ENCODE measurements at places on chromosomes 11 and 22.

DNA sequence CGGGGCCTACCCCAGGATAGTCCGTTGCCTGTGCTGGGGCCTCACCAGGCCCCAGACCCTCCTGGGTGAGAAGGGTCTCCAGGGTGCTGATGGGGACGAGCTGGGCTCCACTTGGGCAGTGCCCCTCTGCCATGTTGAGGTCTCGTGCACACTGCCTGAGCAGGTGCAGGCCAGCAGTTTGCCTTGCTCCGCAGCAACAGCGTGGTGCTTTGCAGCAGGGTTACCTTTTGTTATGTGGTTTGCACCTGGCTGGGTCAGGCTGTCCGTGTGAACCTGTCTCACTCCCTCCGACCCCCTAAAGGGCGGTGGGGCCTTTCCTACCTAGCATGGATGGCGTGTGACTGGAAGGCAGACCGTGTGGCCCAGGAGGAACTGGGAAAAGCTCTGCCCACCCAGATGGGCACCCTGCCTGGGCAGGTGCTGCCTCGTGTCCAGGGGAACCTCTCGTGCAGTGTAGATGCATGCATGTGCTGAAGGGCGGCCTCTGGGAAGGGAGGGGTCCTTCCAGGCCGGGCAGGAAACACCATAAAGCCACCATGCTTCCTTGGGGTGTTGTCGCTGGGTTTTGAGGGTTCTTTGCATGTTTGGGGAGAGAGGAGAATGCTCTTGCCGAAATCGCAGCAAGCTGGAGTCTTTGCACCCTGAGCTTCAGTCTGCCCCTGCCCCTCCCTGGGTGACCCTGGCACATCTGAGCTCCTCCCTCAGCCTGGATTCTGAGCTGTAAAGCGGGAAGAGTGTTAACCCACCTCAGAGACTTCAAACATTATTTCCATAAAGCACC is 75.4 kb upstream of the PPARA start:
- no peak for DNase-seq

- DNase-seq, result no peak
Measured at GRCh38 chr11:118198370-118198769, 21.9 kb upstream of the SCN2B start.

GRCh38 chr11:43837879-43838278 is 42.8 kb upstream of the ALKBH3 start:
- no peak for DNase-seq

GRCh38 chr11:1547467-1548098 is 24.5 kb downstream of the DUSP8 start:
- no peak for DNase-seq

DNA sequence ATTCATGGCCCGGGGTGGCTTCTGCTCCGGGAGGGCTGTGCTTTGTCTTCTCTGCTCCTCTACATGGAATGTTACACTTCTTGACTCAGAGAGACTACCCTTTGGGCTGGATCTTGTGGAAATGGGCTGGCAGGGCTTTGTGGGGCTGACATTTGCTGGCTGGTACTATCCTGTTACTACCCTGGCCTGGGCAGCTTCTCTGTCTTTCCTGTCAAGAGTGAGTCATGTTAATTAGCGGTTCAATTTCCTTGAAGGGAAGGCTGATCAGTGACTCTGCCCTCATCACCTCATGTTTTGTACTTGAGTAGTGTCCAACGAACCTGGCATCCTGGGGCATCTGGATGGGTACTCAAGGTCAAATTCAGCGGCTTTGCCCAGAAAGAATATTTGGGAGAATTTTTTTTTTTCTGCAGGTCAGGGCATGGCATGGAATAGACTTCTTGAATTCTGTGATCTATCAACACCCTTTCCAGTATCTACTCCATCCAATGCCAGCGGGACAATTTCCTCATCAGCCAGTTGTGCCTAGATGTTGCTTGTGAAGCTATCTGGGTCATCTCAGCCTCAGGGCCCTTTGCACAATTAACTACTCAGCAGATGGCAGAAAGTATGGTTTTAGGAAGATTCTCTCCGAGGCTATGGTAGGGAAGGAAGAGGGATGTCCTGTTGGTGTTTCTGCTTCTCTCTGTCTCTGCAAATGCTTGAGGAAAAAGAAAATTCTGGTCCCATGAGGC is 140.5 kb upstream of the PLET1 start:
- DNase-seq, result no peak

GRCh38 chr22:19986410-19987341 is 29.9 kb downstream of the ARVCF start:
- DNase-seq, result no peak

GRCh38 chr11:38476808-38477575 is 1879.0 kb upstream of the RAG2 start:
- no peak for DNase-seq

- DNase-seq, result no peak
Measured at GRCh38 chr11:1570001-1570453, 2.0 kb downstream of the DUSP8 start.

DNA sequence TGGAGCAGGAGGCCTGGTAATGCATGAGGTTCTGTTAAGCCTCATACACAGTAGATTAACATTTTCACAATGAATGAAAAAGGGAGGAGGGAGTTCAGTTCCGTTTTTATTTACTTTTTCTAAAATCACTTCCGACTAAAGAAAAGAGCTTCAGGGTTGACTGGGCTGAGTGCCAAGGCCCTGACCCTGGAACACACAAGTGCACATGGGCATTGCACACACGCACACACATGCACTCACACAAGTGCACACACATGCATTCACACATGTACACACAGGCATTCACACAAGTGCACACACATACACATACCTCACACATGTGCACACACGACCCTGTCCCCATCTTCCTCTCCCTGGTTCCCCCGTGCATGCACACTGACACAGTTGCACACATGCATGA is 303.3 kb downstream of the BRD1 start:
- DNase-seq, result no peak

GRCh38 chr11:6371825-6372224 is 18.4 kb upstream of the SMPD1 start:
- DNase-seq, result no peak

Data from epithelial cell of prostate (primary cell).